ENCODE measurements at places on chromosomes 12 and 14. TPM values are rescaled to one million over a fixed set of nuclear protein-coding genes. Genes with fewer than 3 reads are reported as not detected.
A peak's percentile ranks its signal among the peaks of the same experiment; 100 is the strongest.

DNA sequence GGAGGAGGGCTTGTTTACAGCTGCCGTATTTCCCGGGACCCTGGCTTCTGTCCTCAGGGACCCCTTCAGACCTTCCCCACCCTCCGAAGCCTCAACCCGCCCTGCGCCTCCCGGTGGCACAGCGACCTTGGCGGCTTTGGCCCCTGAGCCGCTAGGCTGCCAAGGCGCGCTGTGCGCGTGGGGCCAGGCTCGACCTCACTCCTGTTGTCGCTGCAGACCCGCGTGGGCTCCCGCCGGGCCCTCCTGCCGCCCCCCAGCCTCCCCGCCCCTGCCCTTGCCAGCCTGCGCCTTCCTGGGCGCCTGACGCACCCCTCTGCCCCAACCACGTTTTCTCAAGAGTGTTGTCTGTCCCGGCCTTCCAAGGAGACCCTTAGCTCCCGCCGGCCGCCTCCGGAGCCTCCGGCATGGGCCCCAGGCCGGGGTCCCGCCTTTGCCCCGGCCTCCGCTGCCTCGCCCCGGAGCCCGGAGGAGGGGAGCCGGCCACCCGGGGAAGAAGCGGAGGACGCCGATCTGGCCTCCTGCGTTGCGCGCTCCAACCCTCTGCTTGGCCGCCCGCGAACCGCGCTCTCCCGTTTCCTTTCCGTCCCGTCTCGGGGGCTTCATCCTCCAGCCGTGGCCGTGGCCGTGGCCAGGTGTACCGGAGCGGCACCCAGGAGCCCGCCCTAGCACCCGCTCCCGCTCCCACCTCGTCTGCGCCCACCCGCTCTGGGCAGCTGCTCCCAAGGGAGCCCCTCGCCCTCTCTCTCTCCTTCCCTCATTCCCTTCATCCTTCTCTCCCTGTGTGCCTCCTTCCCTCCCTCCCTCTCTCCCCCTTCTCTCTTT lies 19.9 kb downstream of the PPP2R5C start:
- DNase-seq: peak; percentile 73

DNA sequence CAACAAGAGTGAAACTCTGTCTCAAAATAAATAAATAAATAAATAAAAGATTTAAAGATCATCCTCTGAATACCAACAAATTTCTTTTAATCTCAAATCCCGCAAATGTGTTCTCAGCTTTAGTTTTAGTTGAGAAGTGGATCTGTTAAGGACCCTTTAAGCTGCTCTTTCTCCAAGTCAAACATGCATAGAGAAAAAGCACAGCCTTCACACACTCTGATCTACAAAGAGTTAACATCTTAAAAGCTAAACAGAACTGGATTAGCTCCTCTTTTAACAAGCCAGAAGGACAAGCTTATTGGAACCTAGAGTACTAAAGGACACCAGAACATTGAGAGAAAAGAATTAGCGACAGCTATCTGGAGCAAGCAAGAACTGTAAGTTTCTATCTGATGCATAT lies at the start of gene RPGRIP1:
Gene RPGRIP1 (plus strand): TSS at position 301 of the 400 bp plus-strand sequence. CDS start 7,894 bp downstream, outside the sequence.
- no peak for DNase-seq

DNA sequence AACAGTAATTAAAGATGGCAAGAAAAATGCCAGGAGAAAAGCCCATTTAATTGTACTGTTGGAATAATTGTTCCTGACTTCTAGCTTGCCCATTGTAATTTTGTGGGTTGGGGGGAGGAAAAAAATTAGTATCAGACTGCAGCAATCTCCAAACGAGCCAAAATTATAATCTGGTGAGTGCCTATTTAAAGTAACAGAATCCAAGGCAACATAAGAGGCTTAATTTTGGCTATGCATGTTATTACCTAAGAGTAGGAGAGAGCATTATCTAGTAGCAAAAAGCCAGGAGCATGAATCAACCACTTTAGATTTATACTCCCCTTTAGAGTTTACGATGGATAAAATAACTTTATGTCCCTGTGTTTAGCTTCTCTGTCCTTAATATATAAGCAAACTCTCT lies 14.6 kb upstream of the DENND5B start:
- DNase-seq: no peak

DNA sequence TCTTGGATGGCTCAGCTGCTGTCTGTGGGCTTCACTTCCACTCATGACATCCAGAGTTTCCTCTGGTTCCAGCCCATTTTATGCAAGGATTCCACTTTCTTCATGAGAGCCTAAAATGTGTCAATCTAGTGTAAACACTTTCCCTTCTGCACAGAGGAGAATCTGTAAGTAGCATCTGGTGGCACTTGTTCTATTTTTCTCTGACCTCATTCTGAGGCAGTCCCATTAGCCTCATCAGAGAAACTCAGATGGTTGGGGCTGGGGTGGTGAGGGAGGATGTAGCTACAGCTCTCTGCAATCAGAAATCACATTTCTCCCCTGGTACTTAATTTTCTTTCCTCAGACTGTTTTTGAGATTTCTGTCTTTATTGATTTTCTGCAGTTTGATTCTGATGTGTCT lies 81.6 kb downstream of the PRMT8 start:
- DNase-seq: no peak

DNA sequence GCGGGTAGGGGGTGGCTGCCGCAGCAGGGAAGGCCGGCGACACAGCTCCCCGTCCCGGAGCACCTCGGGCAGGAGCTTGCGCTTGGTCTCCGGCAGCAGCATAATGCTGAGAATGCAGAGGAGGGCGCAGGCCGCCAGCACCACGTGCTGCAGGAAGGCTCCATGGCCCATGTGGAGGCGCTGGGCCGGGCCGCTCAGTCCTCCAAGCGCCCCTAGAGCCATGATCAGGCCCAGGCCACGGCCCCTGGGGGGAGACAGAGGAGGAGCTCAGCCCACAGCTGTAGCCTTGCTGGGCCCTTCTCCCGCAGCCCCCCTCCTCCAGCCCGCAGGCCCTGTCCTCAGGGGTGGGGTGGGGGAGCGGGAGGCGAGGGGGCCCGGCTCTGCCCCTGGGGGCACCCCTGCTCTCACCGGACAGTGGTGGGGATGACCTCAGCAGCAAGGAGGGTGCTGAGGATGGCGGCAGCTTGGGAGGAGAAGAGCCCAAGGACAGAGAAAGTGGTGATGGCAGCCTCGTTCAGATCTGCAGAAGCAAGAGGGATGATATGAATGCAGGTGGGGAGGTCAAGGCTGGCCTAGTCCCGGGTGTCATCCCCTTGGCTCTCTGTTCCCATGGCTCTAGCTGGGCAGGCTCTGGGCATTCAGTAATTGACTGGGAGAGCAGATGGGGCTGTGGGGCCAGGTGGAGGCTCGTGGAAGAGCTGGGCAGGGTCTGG lies 5.8 kb downstream of the SLC22A17 start:
- DNase-seq: peak; percentile 73

- DNase-seq: no peak
These were observed 32.3 kb downstream of the RPS29 start for GRCh38 chr14:49553892-49554291.

GRCh38 chr12:113467502-113468364 lies 3.9 kb downstream of the LHX5 start:
- peak; percentile 76 for DNase-seq

GRCh38 chr12:27607591-27607990 lies 83.6 kb downstream of the PPFIBP1 start:
- no peak for DNase-seq

DNA sequence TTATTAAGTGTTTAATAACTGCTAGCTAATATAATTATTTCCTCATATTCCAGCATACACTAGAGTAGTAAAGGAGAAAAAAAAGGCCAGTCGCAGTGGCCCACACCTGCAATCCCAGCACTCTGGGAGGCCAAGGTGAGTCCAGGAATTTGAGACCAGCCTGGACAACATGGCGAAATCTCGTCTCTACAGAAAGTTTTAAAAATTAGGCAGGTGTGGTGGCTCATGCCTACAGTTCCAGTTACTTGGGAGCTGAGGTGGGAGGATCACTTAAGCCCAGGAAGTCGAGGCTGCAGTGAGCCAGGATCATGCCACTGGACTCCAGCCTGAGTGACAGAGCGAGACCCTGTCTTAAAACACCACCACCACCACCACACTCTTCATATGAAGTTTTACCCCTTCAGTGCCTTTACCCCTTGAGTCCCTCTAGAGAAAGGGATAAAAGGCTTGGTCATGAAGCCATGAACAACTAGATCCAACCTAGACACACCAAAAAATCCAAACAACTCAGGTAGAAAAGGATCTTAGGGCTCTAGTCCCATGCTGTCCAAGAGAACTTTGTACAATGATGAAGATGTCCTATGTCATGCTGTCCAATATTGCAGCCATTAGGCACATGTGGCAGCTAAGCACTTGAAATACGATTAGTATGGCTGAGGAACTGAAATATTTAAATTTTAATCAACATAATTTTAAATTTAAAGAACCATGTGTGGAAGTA lies 29.6 kb downstream of the ATXN2 start:
- DNase-seq: no peak

DNA sequence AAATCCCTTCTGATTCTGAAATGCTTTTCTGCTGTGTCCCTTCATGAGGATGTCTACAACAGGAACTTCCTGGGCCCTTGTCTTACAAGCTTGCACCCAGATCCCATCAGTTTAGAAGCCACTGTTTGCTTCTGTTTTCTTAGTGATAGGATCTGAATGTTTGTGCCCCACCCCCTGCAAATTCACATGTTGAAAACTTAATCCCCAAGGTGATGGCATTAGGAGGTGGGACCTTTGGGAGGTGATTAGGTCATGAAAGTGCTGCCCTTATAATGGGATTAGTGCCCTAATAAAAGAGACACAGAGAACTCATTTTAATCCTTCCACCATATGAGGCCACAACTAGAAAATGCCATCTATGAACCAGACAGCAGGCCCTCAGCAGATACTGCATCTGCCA lies 36.0 kb upstream of the GNPNAT1 start:
- DNase-seq: no peak

DNA sequence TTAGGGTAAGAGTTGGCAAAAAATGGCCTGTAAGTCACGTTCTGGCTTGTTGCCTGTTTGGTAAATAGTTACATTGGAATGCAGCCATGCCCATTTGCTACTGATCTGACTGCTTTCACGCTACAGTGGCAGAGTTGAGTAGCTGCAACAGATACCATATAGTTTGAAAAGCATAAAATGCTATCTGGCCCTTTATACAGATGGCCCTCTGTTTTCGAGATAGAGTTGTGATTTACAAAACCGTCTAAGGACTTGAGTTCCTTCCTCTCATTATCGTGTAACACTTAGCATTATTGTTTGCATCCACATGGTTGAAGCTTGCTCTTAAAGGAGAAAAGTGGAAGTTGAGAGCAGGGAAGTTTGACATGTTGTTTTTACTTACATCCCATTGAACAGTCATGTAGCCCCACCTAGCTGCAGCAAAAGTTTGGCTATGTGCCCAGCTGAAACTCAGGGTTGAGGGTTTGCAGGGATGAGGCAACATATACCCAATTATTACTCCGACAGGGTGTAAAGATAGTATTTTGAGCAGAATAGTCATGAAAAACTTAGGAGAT lies 11.3 kb upstream of the SCFD1 start:
- no peak for DNase-seq

GRCh38 chr14:54675236-54676128 lies 108.6 kb downstream of the SAMD4A start:
- DNase-seq: no peak

DNA sequence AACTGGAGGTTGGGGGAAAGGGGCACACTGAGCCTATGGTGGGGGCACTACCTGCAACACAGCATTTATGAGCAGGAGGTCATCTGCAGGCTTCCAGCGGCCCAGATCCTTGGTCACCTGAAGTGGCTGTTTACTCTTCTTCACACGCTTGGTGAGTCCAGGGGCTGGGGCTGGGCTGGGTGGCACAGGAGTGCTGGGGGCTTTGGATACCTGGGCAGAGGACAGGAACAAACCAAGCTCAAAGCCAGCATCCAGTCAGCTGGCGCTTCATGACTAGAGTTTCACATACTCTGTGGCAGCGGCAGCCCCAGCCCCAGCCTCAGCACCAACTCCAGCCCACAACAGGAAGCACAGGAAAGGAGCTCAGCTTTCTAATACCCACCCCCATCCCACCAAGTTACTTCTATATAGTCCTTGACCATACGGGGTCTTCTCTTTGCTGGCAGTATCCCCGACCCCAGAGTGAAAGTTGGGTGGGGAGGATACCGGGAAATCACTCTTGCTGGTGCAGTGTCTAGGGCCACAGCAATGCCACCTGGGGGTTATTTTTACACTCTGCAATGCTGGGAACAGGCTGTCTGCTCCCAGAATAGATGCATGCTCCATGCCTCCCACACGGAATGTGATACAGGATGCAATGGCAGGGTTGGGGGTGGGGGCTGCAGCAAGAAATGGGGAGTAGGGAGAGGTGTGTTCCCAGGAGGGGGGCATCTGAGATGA lies 3.1 kb downstream of the MCRS1 start:
- DNase-seq: no peak

GRCh38 chr12:125755512-125755911 lies 690.3 kb downstream of the AACS start:
- DNase-seq: no peak

DNA sequence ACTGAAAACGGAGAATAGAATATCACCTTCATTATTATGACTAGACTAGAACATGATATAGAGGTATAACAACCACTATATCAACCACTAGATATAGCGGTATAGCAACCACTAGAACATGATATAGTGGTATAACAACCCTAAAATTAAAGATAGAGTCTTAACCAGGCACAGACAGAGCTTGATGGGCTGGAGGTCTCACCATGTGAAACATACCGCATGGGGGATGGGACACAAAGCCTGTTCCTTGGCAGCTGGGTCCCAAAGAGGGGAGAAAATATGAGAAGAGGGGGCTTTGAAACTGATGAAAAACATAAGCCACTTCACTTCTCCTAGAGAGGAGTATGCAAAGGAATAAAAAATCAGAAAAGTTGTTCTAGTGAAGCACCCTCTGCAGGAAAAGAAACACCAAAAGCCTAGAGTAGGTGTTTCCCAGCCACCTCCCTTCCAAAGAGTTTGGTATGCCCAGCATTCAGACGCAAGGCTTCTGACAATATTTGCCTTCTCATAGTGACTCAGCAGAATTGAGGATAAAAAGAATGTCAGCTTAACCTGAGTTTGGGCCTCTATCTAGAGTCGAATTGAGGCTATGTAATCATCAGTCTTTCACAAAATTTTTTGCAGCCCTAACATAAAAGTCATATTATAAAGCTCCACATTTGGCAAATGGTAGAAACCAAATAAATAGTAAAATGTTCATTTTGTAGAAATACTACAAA lies 316.4 kb downstream of the NOVA1 start:
- DNase-seq: no peak

GRCh38 chr14:76376878-76377734 lies 1.2 kb downstream of the ESRRB start:
- peak; percentile 63 for DNase-seq

- peak; percentile 33 for DNase-seq
These were observed 20.3 kb upstream of the SYCP3 start for GRCh38 chr12:101759396-101760047.

- DNase-seq: no peak
These were observed 430 bp downstream of the SLC41A2 start for GRCh38 chr12:104957719-104958000.

Gene TAS2R46
- total RNA-seq: 0.87 TPM

Gene FAM177A1
- total RNA-seq: 37.3 TPM

Gene PLD4
- total RNA-seq: 0.11 TPM

Gene P3H3
- 38.0 TPM for total RNA-seq

Gene NCKAP5L
- 22.3 TPM for total RNA-seq

Gene PARPBP
- total RNA-seq: 33.5 TPM

Gene MMP19
- total RNA-seq: 1.1 TPM

Gene PLA2G1B
- not detected for total RNA-seq

Gene PDE3A
- total RNA-seq: 0.22 TPM

Gene AVPR1A
- total RNA-seq: not detected
